Neural progenitor cell (in vitro differentiated cells): ENCODE measurements at places on chromosomes 11 and 22. TPM values are rescaled to one million over a fixed set of nuclear protein-coding genes. Genes with fewer than 3 reads are reported as not detected.

DNA sequence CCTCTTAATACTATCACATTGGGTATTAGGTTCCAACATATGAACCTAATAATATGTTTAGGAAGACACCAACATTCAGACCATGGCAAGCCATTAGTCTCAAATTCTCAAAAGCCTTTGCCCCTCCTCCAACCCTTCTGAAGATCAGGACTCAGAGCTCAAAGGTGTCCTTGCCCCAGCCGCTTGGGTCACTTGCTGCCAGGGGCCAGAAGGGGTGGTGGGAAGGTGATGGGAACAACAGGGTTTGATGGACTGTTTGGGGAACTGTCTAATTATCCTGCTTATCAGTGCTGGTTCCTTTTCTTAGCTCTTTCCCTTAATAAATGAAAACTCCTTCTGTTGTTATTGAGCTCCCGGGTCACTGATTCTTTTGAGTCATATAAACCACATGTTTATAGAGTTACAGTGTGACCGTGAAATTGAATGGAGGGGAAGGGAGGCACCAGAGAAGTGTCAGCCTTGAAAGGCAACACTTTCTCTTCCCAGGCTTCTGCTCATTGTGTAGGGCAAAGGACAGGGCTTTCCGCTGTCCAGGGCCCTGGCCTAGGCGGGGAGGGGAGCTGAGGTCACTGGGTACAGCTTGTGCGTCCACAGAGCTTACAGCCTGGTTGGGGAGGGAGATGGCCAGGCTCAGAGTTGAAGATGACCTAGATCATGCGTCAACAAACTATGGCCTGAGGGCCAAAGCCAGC lies 105.1 kb downstream of the FBXO7 start:
- peaks cover 16% of the 10 kb centered on the region for H3K4me1 ChIP-seq
- peaks cover 18% of the 10 kb centered on the region for H3K27me3 ChIP-seq
- DNase-seq = no peak
- H3K4me3 ChIP-seq = no peak overlapping the region

DNA sequence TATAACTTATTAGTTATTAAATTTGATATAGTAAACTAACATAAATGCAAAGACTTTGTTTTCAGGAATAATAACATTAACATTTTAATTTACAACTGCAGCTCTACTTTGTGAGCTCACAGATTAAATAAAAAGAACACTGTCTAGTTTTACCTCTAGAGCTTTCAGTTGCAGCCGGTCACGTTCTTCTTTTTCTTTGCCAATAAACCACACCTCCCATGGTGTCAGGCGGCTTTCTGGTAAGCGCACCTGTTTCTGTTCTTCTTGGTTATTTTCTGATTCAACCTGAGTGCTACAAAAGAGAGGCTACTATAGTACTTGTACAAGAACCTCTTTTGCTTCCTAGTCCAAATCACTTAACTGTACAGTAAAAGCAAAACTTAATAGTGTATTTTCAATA lies 5.8 kb downstream of the CCDC34 start:
- H3K27me3 ChIP-seq = no peaks in the 10 kb centered on the region
- no peak for DNase-seq
- peaks cover 27% of the 10 kb centered on the region for H3K4me1 ChIP-seq
- H3K4me3 ChIP-seq = no peak overlapping the region

GRCh38 chr11:76456571-76456970 lies 11.8 kb downstream of the EMSY start:
- peak overlapping the region; percentile 29 for H3K4me3 ChIP-seq
- H3K27me3 ChIP-seq = no peaks in the 10 kb centered on the region
- peaks cover 69% of the 10 kb centered on the region for H3K4me1 ChIP-seq

GRCh38 chr11:131538322-131538721 lies 167.9 kb downstream of the NTM start:
- H3K27ac ChIP-seq = no peak overlapping the region
- H3K4me1 ChIP-seq = peaks cover 34% of the 10 kb centered on the region
- H3K36me3 ChIP-seq = no peaks in the 10 kb centered on the region
- no peaks in the 10 kb centered on the region for H3K27me3 ChIP-seq

Gene KRTAP5-2
- not detected in 2 replicates for total RNA-seq

DNA sequence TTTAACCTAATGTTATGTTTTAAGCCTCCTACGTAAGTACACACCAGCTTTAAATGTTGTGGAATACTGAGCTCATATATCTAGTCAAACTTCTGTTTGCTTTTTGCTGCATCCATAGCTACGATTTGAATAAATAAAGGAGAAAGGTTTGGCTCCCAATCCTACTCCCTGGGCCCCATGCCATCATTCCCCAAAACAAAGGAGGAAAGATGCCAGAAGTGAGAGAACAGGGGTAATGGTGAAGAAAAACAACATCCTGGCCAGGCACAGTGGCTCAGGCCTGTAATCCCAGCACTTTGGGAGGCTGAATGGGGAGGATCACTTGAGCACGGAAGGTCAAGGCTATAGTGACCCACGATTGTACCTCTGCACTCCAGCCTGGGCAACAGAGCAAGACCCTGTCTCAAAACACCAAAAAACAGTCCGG lies 26.5 kb downstream of the SCGB1A1 start:
- no peak overlapping the region for H3K27ac ChIP-seq
- H3K4me1 ChIP-seq = no peaks in the 10 kb centered on the region
- no peak overlapping the region for H3K4me3 ChIP-seq
- no peaks in the 10 kb centered on the region for H3K27me3 ChIP-seq
- H3K36me3 ChIP-seq = no peaks in the 10 kb centered on the region
- no peak for DNase-seq

DNA sequence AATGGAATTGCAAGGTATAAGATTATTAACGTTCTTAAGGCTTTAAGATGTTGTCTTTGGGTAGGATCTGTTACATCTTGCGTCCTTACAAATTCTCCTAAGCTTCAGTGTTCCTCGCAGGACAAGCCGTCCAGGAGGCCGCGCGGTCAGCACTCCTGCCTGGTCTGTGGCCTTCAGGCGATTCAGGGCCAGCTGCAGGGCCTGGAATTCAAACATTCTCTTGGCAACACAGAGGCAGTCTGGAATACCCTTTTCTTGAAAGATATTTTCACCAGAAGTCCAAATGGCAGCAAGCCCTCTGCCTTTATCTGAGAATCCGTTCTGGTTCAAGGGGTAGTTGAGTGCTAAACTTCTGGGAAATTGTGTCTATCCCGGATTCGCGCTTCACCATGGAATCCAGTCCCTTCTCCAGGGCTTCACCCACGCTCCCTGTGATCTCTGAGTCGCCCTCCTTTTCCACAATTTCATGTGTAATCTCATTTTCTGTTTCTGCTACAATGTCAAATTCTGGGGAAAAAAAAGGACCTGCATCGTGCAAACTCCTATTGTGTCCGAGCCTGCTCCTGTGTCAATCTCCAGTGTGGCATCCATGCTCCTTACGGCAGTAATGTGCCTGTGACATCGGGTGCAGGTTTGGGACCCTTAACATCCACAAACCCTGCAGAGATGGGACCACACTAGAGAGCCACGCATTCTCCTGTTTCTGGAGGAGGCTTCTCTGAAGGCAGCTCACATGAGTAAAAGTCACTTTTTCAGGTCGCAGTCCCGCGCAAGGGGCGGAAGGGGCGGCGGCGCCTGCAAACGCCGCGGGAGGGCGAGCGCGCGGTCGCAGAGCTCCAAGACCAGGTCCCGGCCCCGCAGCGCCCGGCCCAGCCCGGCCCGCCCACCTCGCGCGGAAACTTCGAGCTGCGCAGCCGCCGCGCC lies 25.4 kb upstream of the SORL1 start:
- H3K4me3 ChIP-seq = peak overlapping the region; percentile 37
- H3K27ac ChIP-seq = no peak overlapping the region
- H3K36me3 ChIP-seq = no peaks in the 10 kb centered on the region
- peak; percentile 75 for DNase-seq
- peaks cover 12% of the 10 kb centered on the region for H3K4me1 ChIP-seq

DNA sequence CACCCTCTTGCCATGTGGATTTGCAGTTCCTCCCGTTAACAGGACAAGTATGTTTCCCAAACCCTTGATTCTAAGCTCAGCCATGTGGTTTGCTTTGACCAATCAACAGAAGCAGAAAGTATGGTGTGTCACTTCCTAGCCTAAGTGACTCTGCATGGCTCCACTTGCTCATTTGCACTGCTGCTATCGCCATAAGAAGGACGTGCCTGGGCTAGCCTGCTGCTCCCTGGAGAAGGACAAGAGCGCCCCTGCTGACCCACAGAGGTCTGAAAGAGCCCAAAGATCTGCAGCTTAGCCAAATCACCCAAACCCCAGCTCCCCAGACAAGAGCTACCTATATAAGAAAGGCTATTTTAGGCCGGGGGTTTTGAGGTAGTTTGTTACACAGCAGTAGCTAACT lies 18.0 kb downstream of the TBRG1 start:
- no peak for DNase-seq
- no peaks in the 10 kb centered on the region for H3K36me3 ChIP-seq
- no peaks in the 10 kb centered on the region for H3K27me3 ChIP-seq
- no peak overlapping the region for H3K27ac ChIP-seq
- peaks cover 3% of the 10 kb centered on the region for H3K4me1 ChIP-seq

Gene MAFF
- 0.90 and 4.2 TPM in 2 replicates for total RNA-seq

Gene PATE4
- not detected in 2 replicates for total RNA-seq

Gene HOATZ
- total RNA-seq = not detected in 2 replicates

DNA sequence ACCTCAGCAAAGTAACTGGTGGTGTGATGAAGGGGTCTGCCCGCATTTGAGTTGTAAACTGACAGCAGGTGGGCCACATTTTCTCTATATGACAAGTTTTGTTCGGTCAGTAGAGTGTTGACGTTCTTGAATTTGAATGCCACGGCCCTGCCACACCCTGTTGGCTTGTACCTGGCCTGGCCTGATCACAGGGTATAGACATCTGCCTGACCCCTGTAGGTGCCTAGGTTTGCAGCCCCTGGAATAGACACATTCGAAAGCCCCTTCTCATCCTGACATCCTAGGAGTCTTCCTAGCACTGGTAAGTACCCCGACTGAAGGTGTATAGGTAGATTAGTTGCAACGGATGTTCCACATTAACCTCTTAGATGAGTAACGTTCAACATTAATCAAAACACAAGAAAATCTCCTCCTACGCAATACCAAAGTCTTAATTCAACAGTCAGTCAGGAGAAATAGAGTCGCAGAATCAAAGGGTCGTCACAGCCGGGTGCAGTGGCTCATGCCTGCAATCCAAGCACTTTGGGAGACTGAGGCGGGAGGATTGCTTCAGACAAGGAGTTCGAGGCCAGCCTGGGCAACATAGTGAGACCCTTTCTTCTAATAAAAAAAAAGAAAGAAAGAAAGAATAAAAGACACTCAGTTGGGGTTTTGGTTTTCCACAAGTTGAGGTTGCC lies 43.6 kb upstream of the CD5 start:
- H3K4me3 ChIP-seq = no peak overlapping the region
- H3K36me3 ChIP-seq = no peaks in the 10 kb centered on the region
- DNase-seq = no peak
- H3K27me3 ChIP-seq = no peaks in the 10 kb centered on the region
- H3K27ac ChIP-seq = no peak overlapping the region
- H3K4me1 ChIP-seq = peaks cover 9% of the 10 kb centered on the region

Gene TMPRSS13
- total RNA-seq = 0.22 TPM in 1 of 2 replicates, not detected in the other

DNA sequence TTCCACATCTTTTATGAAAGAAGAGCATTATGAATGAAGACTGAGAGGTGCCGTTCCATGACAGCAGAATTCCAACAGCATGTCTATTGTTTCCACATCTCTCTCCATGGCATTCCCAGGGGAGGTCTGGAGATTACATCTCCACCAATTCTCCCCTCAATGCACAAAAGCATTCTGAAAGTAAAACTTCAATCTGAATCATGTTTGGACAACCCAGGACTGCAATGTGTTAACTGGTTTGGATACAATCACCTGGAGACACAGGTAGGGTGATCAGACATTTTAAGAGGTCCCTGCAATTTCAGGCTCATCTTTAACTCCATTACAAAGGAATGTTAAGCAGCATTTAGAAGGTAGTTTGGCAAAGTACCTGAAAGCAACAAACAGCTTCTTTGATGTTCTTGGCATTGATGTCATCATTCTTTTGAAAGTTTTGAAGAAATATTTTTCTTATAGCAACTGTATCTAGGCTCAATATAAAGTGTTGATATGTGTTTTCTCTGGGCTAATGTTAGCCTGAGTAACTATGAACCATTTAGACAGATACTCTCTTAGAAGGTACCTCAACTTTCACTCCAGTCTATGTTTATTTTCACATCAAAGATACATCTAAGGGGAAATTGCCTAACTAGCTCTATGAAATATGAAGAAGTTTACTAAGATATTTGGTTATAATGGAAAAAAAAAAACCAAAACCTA lies 181.4 kb upstream of the MTMR2 start:
- DNase-seq = no peak
- H3K27ac ChIP-seq = no peak overlapping the region
- H3K36me3 ChIP-seq = no peaks in the 10 kb centered on the region
- H3K4me1 ChIP-seq = no peaks in the 10 kb centered on the region
- no peaks in the 10 kb centered on the region for H3K27me3 ChIP-seq
- no peak overlapping the region for H3K4me3 ChIP-seq

GRCh38 chr22:35938226-35938625 lies 90.4 kb downstream of the RBFOX2 start:
- no peaks in the 10 kb centered on the region for H3K27me3 ChIP-seq
- no peaks in the 10 kb centered on the region for H3K36me3 ChIP-seq
- no peak overlapping the region for H3K4me3 ChIP-seq
- H3K27ac ChIP-seq = peak overlapping the region; percentile 23
- no peak for DNase-seq

Gene OR52B2
- total RNA-seq = not detected in 2 replicates

- peak overlapping the region; percentile 86 for H3K27ac ChIP-seq
- H3K36me3 ChIP-seq = no peaks in the 10 kb centered on the region
- peaks cover 17% of the 10 kb centered on the region for H3K4me1 ChIP-seq
- H3K27me3 ChIP-seq = no peaks in the 10 kb centered on the region
- H3K4me3 ChIP-seq = peak overlapping the region; percentile 85
- peak; percentile 82 for DNase-seq
Observed at GRCh38 chr11:46120346-46121300, 631 bp downstream of the PHF21A start.

Gene TMX2
- total RNA-seq = 65.9 and 66.5 TPM in 2 replicates

- no peaks in the 10 kb centered on the region for H3K27me3 ChIP-seq
- no peak overlapping the region for H3K27ac ChIP-seq
- H3K4me3 ChIP-seq = no peak overlapping the region
- H3K36me3 ChIP-seq = no peaks in the 10 kb centered on the region
- no peaks in the 10 kb centered on the region for H3K4me1 ChIP-seq
Observed at GRCh38 chr11:10473371-10473770, 18.3 kb downstream of the AMPD3 start.

Gene CCDC179
- not detected in 2 replicates for total RNA-seq

Gene NLRP14
- total RNA-seq = 1.3 and 1.8 TPM in 2 replicates

Gene HBG1
- total RNA-seq = not detected in 2 replicates

DNA sequence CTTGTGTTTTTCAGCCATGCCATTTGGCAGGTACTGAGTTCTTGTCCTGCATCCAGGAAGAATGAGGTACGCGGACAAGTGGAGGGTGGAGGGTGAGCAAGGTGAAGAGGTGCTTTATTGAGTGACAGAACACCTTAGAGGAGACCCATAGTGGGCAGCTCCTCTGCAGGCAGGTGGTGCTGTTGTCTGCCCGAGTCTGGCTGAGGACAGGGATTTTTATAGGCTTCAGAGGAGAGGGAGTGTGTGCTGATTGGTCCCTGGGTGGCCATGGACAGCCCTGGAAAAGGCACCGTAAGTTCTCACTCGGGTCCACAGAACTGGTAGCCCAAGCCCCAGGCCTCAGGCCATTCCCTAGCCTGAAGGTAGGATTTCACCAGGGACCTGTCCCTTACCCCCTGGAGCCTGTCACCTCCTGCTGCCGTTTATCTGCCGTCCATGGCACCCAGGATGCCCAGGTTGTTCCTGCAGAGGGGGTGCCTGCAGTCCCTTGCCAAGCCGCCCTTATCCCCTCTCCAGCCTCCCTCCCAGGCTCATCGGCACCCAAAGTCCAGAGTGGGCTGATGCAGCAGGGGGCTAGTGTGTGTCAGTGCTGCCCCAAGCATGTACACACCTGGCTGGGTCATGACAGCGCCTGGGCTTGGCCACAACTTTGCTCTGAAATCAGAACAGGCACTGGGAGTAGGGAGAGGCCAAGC lies 213.6 kb downstream of the LRRC4C start:
- H3K27ac ChIP-seq = no peak overlapping the region
- H3K4me3 ChIP-seq = no peak overlapping the region
- H3K36me3 ChIP-seq = no peaks in the 10 kb centered on the region
- no peaks in the 10 kb centered on the region for H3K27me3 ChIP-seq
- H3K4me1 ChIP-seq = no peaks in the 10 kb centered on the region
- DNase-seq = peak; percentile 11
